Naive thymus-derived CD8-positive, alpha-beta T cell (primary cell): ENCODE measurements at places on chromosomes 7 and 10.
A peak's percentile ranks its signal among the peaks of the same experiment; 100 is the strongest.

DNA sequence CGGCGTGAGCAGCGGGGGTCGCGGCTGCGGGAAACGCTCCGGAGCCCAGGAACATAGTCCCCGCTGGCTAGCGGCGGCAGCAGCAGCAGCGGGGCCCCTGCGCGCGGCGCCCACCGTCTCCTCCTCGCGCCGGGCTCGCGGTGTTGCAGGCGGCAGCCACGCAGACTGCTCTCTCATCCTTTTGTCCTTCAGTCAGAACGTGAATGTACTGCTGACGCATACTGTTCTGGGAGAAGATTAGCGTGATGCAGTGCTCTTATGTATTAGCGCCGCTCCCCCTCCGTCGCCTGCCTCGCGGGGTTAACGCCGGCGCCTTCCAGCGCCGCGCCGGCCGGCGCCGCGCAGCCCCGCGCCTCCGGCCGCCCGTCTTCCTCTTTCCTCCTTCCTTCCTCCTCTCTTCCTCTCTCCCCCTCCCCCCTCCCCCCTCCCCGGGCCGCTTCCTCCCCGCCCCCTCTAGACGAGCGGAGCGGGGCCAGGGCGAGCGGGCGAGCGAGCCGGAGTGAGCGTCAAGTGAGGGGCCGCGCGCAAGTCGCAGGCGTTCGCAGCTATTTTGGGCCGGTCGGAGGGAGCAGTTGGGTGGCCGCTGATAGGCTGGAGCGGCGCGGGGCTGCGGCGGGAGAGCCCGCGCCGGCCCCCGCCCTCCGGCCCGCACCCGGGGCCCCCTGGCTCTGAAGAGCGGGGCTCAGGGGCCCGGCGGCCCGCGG lies 816 bp upstream of the LRRC4 start:
- DNase-seq = peak; percentile 39

DNA sequence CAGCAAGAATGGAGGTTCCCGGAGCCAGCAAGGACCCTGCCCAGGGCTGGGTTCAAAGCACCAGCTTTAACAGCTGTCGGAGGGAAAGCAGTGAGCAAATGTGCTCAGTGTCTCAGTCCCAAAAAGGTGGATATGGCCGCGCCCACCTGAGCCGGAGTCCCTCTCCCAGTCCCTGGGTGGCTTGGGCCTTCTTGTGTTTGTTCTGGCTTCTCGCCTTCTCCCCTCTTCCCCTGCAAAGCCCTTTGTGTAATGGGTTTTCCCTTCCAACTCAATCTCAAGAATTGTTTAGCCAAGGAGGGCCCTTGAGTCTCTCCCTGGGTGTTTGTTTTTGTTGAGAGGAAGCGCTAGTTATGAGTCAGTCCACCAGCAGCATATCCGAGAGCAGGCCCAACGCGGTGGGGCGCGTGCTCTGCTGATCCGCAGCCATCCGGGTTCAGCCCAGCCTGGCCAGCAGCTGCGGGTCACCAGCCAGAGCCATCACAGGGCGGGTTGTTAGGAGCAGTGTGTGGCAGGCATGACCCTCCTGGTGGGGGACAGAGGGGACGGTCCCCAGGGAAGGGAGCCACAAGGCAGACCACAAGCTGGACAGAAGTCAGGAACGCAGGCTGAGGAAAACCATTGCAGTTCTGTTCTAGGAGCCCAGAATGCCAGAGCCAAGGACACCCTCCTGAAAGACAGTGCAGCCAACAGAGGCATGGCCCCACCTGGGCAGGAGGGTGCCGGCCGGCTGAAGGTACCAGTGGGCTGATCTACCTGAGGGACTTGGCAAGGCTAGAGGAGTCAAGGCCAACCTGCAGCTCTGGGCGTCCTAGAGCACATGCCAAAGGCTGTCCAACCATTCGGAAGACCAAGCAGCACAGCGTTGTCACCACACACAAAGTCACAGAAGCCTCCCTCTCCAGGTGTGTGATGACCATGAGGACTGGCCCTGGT lies 21.3 kb downstream of the CALML3 start:
- DNase-seq = no peak

DNA sequence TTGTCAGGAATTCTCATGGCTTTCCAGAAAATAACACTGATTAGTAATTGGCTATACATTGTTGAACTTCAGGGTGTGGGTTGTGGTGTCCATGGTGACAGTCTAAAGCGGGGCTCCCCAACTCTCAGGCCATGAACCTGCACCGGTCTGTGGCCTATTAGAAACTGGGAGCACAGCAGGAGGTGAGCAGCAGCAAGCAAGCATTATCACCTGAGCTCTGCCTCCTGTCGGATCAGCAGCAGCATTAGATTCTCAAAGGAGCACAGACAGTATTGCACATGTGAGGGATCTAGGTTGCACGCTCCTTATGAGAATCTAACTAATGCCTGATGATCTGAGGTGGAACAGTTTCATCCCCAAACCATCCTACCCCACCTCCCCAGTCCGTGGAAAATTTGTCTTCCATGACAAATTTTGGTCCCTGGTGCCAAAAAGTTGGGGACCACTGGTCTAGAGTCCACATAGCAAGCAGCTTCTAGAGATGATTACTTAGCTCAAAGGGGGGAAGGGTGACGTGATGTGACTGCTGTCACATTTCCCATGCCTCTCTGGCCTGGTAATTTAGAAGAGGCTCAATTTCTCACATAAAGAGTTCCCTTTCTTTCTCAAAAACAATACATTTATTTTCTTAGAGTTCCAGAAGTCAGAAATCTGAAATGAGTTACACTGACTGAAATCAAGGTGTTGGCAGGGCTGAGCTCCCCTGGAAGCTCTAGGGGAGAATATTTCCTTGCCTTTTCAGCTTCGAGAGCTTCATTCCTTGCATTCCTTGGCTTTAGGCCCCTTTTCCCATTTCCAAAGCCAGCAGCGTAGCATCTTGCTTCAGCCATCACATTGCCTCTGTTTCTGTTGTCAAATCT lies 17.6 kb upstream of the FAM221A start:
- DNase-seq = no peak

- no peak for DNase-seq
These were observed 5.1 kb downstream of the STK32C start for GRCh38 chr10:132302421-132303310.

GRCh38 chr7:139340808-139341057 lies 404 bp upstream of the FMC1 start:
- no peak for DNase-seq

- no peak for DNase-seq
These were observed 161.0 kb upstream of the RNF32 start for GRCh38 chr7:156479596-156479995.

- DNase-seq = no peak
These were observed 161.2 kb upstream of the GNAI1 start for GRCh38 chr7:79973455-79973854.

DNA sequence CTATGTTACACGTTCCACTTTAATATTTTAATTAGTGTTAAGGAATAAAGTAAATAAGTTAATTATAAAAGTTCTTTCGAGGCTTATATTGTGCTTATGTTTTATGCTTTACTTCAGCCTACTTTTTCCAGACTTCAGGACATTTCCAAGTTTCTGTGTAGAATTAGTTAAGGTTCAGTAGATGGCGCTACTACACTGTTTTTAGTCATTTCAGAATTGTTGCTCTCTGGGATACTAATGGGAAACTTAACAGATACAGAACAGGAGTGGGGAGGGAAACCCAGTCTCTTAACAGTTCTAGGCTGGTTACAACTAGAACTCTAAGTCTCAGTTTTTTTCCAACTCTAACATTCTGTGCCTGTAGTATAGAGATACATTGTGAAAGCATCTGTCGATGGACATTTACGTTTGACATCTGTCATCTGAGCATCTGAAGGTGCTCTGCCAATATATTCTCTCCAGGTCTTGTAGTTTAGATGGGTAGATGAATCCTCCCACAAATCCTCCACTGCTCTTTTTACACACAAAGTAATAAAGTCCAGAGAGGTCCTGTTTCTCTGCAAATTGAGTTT lies 56.8 kb upstream of the FAM171A1 start:
- no peak for DNase-seq

- no peak for DNase-seq
These were observed 569 bp downstream of the SLC26A5 start for GRCh38 chr7:103445228-103446048.

GRCh38 chr10:50851884-50852671 lies 33.3 kb downstream of the A1CF start:
- DNase-seq = no peak

DNA sequence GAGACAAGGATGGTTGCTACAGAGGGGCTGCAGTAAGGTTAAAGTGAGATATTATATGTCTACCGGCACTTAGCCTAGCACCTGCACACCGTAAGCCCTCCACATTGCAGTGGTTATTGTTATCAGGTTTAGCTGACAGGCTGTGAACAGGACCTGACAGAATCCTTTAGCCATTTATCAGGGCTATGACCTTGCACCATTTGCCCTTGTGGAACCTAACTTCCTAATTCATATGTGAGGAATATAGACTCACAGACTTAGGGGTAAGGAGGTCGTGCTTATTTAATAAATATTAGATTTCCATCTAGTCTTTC lies 10.1 kb downstream of the NCOA4 start:
- DNase-seq = no peak

- no peak for DNase-seq
These were observed 30.5 kb downstream of the SHTN1 start for GRCh38 chr10:116974456-116975005.

GRCh38 chr10:12869427-12869826 lies 132.1 kb downstream of the CCDC3 start:
- no peak for DNase-seq

DNA sequence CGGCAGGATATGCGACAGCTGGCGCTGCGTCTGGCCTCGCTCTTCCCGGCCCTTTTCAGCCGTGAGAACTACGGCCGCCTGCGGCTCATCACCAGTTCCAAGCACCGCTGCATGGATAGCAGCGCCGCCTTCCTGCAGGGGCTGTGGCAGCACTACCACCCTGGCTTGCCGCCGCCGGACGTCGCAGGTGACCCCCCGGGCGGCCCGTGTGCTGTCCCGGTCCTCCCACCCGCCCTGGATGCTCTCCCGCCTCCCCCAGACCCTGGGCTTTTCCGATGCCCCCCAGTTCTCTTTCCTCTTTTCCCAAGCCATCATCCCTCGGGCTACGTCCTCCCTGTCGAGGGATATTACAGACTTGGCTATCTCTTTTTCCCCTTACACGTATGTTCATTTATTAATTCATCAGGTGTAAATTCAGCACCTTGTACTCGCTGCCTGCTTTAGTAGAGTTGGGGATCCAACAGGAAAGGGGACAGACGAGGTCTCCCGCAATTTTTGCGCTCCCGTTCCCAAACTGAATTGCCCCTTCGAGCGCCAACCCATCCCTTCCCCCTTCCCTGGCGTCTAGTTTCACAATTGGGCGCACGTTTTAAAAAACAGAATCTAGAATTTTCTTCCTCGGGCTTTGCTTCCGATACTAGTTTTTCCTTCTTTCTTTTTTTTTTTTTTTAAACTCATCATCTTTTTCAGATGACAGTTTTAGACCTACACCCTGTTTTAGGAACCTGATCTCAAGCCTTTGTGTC lies 846 bp downstream of the MINPP1 start:
- DNase-seq = peak; percentile 2

- no peak for DNase-seq
These were observed 3.4 kb downstream of the ASNS start for GRCh38 chr7:97868788-97869187.

DNA sequence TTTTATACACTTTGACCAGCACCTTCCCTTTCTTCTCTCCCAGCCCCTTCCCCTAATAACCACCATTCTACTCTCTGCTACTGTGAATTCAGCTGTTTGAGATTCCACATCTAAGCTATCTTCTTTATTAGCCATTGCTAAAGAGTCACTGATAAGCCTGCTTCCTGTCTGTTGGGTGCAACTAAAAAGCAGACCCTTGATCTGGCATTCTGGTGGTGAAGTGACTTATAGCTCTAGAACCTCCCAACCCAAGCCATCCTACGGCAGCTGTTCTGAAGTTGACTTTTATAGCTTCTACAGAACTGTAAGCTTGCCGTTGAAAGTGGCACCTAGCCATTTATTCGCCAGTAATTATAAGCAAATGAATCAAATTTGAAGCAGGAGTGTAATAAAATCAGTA lies 105.6 kb downstream of the AHR start:
- no peak for DNase-seq
